PC-9 (cell line): ENCODE measurements at places on chromosomes 11 and 22. TPM values are rescaled to one million over a fixed set of nuclear protein-coding genes. Genes with fewer than 3 reads are reported as not detected.

- no peak for DNase-seq
Observed at GRCh38 chr11:108895579-108896480, 231.0 kb downstream of the DDX10 start.

GRCh38 chr22:29734838-29735237, 15.0 kb downstream of the CABP7 start:
- DNase-seq: no peak

CLDN5 gene
- not detected in 2 replicates for total RNA-seq

DNA sequence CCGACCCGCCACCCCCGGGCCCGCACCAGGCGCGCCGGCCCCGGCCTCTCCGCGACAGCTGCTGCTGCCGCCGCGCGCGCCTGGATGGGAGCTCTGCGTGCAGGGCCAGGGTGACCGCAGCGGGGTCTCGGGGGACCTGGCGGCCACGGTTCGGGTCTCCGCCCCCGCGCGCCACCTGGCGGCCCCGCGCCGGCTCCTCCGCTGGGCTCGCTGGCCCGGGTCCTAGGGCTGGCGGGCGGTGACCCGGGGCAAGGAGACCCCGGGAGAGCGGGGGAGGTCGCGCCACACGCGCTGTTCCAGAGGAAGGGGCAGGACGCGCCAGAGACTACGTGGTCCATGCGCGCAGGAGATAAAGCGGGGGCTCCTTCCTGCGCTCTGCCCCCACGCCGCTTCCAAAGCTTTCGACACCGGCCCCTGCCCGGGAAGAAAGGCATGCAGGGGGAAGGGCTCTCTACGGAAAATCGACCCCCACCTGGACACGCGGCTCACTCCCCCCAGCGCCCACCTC, 562 bp downstream of the SHANK2 start:
- DNase-seq: peak; percentile 62
